Ureter (tissue), 1 donor: ENCODE measurements at places on chromosomes 4 and X. TPM values are rescaled to one million over a fixed set of nuclear protein-coding genes. Genes with fewer than 3 reads are reported as not detected.
A peak's percentile ranks its signal among the peaks of the same experiment; 100 is the strongest.

DNA sequence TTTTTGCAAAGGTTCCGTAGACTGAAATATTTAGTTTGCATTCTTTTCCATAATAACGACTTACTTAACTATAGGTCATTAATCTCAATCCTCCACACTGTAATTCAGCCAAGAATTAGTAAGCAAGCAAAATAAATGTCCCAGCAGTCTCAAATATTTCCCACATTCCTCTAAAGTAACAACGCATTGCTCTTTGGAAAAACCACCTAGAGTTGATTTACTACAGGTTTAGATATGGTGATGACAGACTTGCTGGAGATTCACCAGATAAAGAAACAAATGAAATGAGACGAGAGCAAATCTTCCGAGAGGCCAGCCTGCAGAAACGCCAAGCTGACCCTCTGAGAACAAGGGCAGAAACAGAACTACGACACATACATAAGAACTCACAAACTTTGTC lies 28.9 kb downstream of the TENM3 start:
- no peak for DNase-seq

DNA sequence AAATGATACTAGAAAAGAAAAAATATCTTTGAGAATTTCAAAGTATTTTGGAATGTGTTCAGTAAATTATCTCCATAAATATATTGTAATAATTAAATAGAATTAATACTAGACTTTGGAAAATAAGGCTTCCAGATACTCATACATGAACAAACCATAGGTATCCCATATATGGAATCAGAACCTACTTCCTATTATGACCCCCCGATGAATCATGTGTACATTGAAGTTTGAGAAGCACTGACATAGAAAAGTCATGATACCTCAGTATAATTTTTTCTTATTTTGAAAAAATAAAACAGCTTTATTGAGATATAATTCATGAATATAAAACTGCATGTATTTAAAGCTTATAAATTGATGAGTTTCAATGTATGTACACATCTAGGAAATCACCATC lies 27.2 kb upstream of the SMARCA5 start:
- no peak for DNase-seq

DNA sequence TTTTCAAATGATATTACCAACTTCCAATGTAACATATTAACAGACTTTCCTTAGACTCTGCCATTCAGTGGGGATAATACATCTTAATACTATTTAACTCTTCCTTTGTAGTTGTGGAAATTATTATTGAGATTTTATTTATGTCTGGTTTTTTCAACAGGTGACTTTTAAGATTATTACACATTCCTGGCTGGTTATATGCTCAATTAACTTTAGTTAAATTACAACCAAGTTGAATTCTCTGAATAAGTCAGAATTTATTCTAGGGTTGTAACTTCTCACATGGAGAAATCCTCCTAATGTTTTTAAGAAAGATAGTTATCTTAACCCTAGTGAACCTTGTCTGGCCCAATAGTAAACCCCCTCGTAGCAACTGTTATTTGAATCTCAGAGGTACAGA lies 107.3 kb downstream of the SLC10A6 start:
- DNase-seq, result no peak

GRCh38 chr4:177964061-177964460 lies 521.8 kb upstream of the AGA start:
- DNase-seq, result no peak

DNA sequence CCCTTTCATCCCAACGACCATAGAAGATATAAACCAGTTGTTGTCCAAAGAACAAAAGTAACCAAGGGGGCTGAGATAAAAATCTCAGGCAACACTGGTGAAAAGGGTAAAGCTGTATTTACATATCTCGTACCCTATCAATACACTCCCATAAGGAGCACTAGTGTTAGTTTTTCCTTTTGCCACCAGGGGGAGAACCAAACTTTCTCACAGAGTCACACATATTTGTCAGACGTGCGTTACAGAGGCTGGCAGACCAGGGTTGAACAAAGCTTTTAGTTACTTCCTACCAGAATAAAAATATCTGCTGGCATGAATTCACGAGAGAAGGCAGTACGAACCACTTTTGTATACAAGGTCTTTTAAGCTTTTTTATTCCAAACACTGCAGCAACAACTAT lies 88.3 kb downstream of the AMELX start:
- peak; percentile 64 for DNase-seq

- no peak for DNase-seq
These were observed 171.3 kb downstream of the BTC start for GRCh38 chr4:74623041-74623440.

- peak; percentile 52 for DNase-seq
These were observed 848 bp upstream of the KCND1 start for GRCh38 chrX:48972220-48973164.

GRCh38 chrX:85221361-85221760 lies 22.2 kb downstream of the SATL1 start:
- DNase-seq, result no peak

DNA sequence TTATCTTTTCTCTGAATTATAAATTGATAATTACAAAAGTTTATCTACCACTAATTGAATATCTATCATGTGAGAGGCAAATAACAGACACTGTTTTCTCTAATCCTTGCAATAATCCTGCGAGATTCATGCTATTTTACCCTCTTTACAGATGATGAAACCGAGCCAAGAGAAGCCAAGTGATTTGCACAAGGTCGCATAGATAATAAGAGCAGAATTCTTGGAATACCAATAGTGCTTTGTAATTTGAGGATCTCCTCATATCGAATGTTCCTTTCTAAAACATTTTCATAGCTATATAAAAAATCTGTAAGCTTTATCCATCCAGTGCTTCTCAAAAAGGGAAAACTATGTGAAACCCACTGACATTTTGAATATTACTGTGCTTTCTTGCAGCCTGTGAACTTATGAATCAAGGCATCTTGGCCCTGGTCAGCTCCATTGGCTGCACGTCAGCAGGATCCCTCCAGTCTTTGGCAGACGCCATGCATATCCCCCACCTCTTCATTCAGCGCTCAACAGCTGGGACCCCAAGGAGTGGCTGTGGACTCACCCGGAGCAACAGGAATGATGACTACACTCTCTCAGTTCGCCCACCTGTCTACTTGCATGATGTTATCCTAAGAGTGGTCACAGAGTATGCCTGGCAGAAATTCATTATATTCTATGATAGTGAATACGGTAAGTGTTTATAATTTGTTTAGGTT lies 743.8 kb upstream of the ATOH1 start:
- no peak for DNase-seq

GRCh38 chr4:158827543-158827981 lies 58.7 kb downstream of the FNIP2 start:
- DNase-seq, result no peak

DNA sequence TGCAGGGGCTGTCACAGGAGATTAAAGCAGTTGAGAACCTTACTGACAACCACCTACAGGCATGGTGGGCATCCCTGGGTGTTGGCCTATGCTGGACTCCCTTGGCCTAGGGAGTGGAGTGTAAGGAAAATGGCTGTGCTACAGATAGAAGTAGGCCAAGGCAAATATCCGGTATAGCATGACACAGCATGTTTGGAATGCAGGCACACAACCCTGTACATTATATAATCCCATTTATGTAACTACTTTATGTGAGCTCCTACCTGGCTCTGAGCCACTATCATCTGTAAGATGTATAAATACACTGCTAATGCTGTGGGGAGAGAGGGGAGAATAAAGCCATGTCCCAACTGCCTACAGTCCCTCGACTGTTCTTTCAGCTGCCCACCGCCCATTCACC lies 38.7 kb upstream of the KCTD8 start:
- no peak for DNase-seq

GRCh38 chr4:1904042-1904441 lies 32.8 kb downstream of the NSD2 start:
- no peak for DNase-seq

DNA sequence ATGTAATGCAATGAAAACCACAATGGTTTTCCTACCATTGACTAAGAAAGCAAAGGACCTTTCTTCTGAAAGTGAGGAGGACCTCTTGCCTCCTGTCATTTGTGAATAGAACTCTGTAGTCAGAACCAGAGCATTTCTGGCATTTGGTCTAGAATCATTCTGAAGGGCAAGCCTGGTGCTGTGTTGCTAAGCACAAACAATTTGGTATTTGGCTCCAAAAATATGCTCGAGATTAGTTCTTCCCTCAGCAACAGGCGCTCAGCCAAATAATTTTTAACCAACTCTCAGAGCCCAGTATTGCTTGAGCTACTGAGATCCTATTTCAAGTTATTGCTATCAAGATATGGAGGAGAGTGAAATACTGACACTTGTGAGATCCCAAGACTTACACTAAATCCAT lies 71.0 kb downstream of the SNCA start:
- no peak for DNase-seq

GRCh38 chrX:68508799-68509198 lies 9.9 kb downstream of the YIPF6 start:
- no peak for DNase-seq

GRCh38 chr4:149194061-149194460 lies 621.6 kb downstream of the IQCM start:
- no peak for DNase-seq

- no peak for DNase-seq
These were observed 30.2 kb downstream of the SMIM14 start for GRCh38 chr4:39608451-39608850.

GRCh38 chr4:47010912-47011446 lies 17.6 kb upstream of the GABRA4 start:
- no peak for DNase-seq

- peak; percentile 69 for DNase-seq
These were observed 58.1 kb downstream of the FNIP2 start for GRCh38 chr4:158826882-158827281.

DNA sequence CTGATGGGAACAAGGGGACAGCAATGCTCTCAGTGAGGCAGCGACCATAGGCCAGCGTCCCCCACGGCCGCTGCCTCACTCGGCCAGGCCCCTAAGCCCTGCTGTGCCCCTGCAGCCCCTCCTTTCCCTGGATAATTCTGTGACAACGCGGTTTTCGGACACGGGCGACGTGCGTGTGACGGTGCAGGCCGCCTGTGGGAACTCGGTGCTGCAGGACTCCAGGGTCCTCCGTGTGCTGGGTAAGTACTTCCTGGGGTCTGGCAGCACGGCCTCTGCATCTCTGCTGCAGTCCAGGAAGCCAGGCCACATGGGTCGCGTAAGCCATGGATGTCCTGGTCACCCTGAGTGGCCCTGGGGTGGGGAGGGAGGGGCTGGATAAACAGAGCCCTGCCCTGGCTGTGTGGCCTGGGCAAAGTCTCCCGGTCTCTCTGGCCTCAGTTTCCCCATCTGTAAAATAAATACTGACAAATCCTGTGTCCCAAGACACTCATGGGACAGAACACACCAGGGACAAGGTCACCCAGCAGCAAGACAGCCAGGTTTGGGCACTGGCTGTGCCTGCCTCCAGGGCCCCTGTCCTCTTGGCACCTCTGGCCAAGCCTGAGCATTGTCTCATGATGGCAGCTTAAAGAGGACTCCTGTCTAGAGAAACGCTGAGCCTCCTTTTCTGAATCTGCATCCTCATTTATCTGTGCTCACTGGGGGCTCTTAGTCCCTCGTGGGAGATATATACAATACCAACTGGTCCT lies 212.8 kb downstream of the AFAP1 start:
- DNase-seq, result no peak

DNA sequence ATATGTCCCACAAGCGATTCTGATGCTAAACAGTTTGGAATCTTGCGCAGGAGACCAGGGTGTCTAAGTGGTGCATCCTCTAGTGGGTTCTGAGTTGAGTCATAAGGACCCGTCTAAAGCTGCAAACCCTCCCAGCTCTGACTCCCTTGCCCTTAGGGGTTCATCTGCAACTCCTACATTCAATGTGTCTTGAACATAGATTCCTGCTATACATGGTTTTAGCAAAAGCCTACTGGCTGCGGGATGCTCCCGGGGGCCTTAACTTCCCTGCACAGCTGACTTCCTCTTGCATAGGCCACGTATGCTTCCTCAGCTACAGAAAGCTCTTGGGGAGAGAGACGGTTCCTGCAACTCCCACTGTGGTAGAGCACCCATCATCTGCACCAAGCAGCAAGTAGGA lies 236.7 kb downstream of the EVC2 start:
- no peak for DNase-seq

Gene RBMX
- 179 TPM for total RNA-seq

Gene ASB5
- total RNA-seq, result 1.7 TPM

Gene GCNA
- total RNA-seq, result 1.6 TPM

Gene FAAH2
- total RNA-seq, result 9.1 TPM

Gene DCK
- total RNA-seq, result 10.3 TPM

Gene ANKRD50
- 49.0 TPM for total RNA-seq

Gene STPG2
- 1.4 TPM for total RNA-seq

Gene SOWAHB
- 14.3 TPM for total RNA-seq

Gene ADRA2C
- total RNA-seq, result 18.4 TPM

Gene MAGEC2
- total RNA-seq, result not detected

Gene RAB9B
- total RNA-seq, result 6.5 TPM

Gene MORF4L2
- 307 TPM for total RNA-seq
